ENCODE measurements at places on chromosomes 7 and 10.

GRCh38 chr7:148747274-148747673, 48.6 kb downstream of the CUL1 start:
- DNase-seq, result no peak

GRCh38 chr10:132898391-132899053, 43.8 kb downstream of the CFAP46 start:
- DNase-seq, result no peak

- no peak for DNase-seq
Measured at GRCh38 chr10:129497013-129497412, 30.0 kb downstream of the MGMT start.

- DNase-seq, result no peak
Measured at GRCh38 chr7:155107126-155107525, 37.0 kb downstream of the HTR5A start.

GRCh38 chr7:16669581-16669980, 23.6 kb downstream of the BZW2 start:
- DNase-seq, result no peak

GRCh38 chr7:96199421-96199820, 122.5 kb downstream of the SLC25A13 start:
- DNase-seq, result no peak

GRCh38 chr7:137935884-137936508, 65.9 kb downstream of the CREB3L2 start:
- DNase-seq, result peak; percentile 14

DNA sequence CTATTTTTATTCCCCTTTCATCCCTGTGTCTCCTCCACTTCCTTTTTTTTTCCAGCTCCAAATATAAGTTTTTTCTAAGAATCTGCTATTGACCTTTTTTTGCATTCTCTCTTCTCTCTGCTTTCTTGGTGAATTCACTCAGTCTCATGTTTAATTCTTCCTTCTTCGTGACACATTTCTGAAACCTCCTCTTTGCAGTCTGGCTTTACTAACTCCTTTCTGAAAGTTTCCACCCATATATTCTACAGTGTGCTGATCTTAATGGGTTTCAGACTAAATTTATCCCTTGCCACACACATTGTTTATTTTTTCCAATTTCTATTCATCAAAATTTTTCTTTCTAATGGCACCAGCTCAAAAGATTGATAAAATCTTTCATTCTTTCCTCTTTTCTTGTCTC, 47.8 kb upstream of the CALD1 start:
- no peak for DNase-seq

GRCh38 chr7:147578196-147578595, 1012.4 kb upstream of the C7orf33 start:
- DNase-seq, result no peak

- no peak for DNase-seq
Measured at GRCh38 chr10:71009126-71009525, 120.8 kb upstream of the PCBD1 start.

- no peak for DNase-seq
Measured at GRCh38 chr10:76879116-76879913, 758.3 kb downstream of the KCNMA1 start.

GRCh38 chr7:29463504-29464158, 100.0 kb upstream of the PRR15 start:
- DNase-seq, result no peak

DNA sequence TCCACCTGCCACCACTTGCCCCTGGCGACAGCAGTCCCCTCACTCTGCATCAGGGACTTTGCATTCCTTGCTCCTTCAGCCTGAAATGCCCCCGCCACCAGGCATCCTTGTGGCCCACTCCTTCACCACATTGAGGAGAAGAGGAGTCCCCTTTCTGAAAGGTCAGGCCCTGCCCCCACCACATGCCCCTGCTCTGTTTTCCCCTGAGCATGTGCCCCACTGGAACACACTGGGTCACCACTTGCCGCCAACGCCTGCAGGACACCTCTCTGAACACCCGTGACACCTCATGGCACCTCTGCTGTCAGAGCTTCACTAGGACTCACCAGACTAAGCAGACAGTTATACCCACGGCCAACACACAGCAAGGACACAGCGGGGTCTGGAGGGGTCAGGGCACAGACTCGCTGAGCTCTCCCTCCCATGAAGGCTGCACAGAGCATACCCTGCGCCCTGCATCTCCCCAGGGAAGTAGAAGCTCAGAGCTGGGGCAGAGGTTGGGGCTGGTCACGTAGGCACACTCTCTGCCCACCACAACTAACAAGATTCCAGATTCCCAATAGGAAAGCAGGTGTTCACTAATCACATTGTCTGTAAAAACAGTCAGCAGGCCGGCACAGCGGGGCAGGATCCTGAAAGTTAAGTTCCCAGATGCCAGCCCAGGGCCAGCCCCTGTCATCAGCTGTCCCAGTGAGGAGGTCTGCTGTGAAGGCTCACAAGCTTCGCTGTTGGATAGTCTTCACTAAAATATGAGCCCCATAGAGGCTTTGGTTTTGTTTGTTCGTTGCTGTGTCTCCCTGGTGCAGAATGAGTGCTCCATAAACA, 5.8 kb upstream of the AOC1 start:
- DNase-seq, result no peak

- DNase-seq, result no peak
Measured at GRCh38 chr10:73998929-73999691, 1.2 kb downstream of the VCL start.

- no peak for DNase-seq
Measured at GRCh38 chr10:76892766-76893479, 744.7 kb downstream of the KCNMA1 start.

DNA sequence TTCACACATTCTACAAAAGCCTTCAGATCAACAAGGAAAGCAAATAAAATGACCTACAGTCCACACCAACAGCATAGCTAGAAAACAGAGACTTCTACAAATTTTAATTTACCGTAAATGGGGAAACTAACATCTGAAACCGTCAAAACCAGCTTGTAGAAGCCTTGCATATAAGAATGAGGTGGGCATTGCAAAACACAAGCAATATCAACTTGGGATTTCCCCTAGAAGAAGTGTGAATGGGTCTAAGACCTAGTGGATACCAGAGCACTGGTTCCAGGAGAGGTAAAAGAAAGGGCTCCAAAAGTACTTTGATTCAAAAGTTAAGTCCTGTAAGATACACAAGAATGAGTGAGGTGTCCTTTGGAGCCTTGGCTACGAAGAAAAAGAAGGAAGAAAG, 18.7 kb downstream of the RTKN2 start:
- no peak for DNase-seq

GRCh38 chr10:126924915-126925300, 19.7 kb downstream of the DOCK1 start:
- no peak for DNase-seq

DNA sequence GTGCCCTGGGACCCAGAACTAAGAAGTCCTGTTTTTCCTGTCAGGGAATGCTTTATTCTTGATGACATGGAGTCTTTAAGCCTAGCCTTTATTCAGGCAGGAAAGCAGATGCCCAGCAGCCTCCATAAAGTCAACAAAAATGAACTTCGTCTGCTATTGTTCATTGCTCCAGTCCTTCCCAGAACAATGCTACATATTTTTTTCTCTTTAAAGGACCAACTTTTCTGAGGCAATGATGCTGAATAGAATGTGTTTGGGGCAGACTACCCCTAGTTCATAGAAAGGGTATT, 47.6 kb upstream of the PDCD4 start:
- DNase-seq, result no peak

GRCh38 chr7:43621729-43622448, 39.0 kb downstream of the STK17A start:
- DNase-seq, result no peak

Data from central memory CD4-positive, alpha-beta T cell (primary cell).